ENCODE measurements at places on chromosomes 11 and 22.

DNA sequence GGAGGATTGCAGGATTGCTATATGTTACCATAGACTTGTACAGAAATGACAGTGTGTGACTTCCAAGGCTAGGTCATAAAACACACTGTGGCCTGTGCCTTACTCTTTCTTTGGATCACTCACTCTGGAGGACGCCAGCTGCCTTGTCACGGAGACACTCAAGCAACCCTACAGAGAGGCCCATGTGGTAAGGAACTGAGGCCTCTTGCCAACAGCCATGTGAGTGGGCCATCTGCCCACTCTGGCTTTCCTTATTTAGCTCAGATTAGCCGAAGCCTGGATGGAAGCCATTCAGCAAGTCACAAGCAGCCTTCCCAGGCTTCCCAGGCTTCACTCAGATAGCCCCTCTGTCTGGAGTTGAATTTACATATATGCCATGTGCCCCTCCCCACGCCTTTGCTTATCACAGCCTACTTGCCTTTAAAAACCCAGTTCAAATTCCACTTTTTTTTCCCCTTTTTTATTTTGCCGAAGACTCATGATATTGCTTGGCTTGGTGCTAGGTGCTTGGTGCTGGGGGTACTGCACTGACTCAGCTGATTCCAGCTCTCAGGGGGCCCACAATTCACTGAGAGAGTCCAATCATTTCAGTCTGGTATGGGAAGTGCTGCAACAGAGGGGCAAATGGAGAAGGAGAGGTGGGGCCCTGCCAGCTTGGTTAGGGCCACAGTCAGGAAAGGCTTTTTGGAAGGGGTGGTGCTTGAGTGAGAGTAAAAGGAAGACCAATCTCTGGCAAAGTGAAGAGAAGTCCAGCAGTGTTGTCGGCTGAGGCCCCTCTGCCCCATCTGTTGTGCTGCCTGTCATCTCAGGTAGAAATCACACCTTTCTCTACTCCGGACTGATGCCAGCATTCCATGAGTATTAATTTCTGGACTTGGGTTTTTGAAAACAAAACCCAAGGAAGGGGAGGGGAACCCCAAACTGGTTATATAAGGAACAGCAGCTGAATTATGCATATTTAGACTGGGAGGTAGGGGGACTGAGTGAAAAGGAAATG is 14.5 kb upstream of the P4HA3 start:
- DNase-seq, result peak; percentile 95

DNA sequence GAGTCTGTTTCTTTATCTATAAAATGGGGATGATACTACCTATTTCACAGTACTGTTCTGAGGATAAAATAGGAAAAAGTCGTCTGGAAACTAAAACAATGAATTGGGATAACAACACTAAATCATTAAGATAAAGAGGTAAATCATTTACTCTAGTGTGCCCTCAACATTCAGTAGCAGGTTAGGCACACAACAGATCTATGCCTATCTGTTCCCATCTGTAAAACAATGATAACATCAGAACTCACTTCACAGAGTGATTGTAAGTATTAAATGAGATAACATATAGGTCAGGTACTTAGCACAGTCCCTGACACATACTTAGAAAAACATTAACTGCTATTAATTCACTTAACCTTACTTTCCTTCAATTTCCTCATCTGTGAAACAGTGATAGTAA is 36.9 kb downstream of the PAK1 start:
- no peak for DNase-seq

DNA sequence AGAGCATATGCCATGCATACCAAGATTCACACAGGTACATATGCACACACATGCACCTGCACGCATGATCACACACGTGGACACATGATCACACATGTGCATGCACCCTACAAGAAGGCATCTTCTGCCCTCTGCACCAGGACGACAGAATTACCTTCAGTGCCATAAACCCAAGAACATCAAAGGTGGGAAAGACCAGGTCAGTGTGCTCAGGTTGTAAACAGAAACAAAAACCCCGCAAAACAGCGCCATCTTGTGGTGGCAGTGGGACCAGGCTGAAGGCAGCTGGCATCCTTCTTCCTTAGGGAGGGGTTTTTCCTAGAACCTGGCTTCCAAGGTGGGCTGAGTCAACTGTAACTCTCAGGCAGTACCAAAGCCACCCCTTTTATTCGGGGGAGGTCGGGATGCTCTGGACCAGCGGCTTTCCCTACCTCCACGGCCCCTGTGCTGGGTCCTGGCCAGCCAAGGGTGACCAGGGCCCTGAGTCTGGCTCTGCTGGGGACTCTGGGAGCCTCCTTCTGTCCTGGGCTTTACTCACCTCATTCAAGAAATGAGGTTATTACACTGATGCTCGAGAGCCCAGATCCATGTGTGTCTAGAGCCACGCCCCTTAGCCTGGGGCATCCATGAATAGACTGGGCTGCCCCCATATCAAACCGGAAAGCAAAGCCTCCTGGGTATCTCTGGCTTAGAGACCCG is 69.4 kb upstream of the FGF3 start:
- DNase-seq, result no peak

- peak; percentile 91 for DNase-seq
Measured at GRCh38 chr11:116499396-116500003, 273.3 kb downstream of the BUD13 start.

- DNase-seq, result no peak
Measured at GRCh38 chr22:32855045-32855756, 53.7 kb downstream of the TIMP3 start.
